Sciatic nerve (tissue), 2 donors: ENCODE measurements at places on chromosomes 12 and 14.

DNA sequence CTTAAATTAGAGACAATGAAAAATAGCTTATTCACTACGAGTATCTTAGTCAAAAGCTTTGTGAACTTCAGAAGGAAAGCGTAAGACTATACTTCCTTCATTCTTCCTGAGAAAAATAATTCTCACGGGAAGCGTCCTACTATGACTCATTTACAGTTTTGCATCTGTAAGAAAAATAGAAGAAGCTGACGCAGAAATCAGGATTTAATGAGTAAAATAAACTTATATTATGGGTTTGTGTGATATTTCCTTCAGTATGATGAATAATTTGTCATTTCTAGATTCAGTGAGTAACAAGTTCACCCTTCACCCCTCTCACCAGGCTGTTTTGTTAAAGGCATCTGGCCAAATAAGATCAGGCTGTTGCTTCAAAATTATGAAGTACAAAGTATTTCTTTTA, 17.8 kb upstream of the PDE3A start:
- DNase-seq = no peak

GRCh38 chr14:62280366-62280765, 518.1 kb downstream of the SNAPC1 start:
- DNase-seq = no peak

DNA sequence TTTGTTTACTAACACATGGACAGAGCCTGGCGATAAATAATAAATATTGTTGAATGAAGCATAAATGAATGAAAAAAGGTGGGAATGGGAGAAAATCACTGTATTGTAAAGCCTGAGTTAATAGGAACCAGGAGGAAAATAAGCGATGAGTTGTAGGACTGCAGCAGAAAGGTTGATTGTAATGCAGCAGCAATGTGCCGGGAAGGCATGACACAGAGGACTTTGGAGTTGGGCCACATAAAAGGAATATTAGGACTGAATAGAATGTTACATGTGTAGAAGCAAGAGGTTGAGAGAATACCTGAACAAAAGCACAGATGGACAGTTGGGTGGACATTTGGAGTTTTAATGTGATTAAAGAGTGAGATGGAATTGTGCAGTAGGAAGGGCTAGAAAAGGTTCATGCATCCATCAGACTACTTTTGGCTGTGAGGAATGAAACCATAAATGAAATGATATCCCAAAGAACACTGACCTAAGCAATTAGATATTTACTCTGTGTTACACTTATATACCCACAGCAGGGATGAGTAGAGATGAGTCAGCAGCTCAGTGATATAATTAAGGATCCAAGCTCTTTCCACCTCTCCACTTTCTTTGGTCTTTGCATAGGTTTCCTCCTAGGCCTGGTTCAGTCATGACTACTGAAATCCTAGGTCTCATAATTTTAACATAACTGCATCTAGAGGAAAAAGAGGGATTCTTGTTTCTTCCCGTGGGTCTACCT, 55.4 kb downstream of the CCER1 start:
- no peak for DNase-seq

- no peak for DNase-seq
Measured at GRCh38 chr14:53838374-53838773, 118.3 kb downstream of the BMP4 start.

- DNase-seq = no peak
Measured at GRCh38 chr12:30218073-30218472, 434.3 kb upstream of the TMTC1 start.

DNA sequence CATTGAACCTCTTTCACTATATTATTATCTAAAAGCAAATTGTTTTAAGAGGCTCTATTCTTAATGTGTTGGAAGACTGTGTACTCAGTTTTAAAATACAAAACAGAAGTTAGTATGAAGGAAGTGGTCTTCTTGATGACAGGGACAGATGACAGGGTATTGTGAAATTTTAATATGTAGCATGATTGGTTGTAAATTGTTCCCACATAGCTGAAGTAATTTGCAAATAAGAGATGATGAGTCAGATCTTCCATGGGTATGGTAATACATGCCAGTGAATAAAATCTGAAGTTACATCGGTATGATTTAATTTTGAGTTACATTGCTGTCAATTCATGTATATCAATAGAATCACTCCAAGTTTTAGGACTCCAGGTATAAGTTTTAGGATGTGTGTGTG, 454.8 kb downstream of the AEBP2 start:
- DNase-seq = no peak

GRCh38 chr12:57782608-57783465, at the start of gene TSFM:
Gene TSFM (plus strand): TSS chr12:57782787. CDS start chr12:57782802, 15 bp downstream.
- DNase-seq = peak; percentile 99
